ENCODE measurements at places on chromosomes 16 and 17.

- DNase-seq = peak; percentile 43
Observed at GRCh38 chr17:21239680-21240368, 13.4 kb downstream of the NATD1 start.

DNA sequence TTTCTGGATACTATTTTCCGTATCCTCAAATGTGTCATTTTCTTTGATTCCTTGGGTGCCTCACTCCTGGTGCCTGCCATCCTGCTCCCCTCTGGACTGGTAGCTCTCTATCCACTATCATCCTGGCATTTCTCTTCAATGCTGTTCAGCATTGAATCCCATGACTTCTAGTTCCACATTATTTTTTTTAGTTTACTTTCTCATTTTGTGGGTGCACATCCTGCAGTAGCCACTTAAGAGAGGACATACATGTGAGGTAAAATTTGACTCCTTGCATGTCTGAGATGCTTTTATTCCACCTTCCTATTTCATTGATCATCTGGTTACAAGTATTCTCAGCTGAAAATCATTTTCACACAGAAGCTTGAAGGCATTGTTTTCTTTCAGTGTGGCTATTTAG lies 19.1 kb downstream of the ALOX15 start:
- DNase-seq = no peak

DNA sequence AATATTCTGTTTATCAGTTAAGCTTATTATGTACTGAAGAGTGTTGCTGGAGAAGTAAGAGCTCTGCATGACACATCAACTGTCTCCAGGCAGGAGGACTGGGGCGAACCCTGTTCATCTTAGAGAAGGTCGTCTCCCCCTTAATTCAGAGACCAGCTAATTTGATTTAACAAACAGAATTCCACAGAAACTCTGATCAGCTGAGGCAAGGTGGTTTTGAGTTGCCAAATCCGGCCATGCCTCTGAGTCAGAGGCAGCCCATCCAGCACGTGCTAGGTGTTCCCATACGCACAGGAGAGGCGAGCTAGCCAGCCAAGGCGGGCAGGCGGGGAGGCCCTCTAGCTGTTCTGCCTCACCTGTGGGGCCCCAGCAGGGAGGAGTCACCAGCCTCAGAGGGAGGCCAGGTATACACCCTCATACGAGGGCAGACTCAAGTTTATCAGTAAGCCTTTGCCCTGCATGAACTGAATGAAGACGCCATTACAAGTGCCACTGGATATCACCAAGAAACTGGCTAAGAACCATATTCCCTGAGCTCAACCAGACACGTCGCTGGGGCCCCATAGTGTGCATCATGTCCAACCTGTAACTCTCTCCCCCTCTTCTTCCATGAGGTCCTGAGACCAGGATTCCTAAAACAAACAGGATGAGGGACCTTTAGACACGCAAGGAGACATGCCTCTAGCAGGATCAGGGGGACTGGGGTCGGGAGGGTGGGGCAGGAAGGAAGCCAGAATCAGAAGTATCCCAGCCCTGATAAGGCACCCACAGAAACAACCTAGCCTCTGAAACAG lies 25.7 kb downstream of the STAT5A start:
- peak; percentile 30 for DNase-seq

DNA sequence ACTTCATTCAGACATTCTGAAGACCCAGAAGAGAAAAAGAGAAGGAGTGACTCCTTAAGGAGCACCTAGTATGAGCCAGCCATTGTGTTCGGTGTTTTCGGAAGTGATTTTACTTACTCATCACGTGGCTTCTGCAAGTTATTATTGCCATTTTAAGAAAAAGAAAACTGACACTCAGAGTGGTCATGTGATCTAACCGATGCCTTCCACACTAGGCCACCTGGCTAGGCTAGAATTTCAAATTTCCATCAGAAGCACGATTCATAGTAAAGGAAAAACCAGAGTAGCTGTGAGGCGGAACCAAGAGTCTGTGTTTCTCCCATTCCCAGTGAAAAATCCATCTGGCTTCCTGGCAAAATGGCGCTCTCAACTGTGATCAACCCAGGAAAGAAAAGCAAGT lies 32.0 kb downstream of the GTF3C1 start:
- DNase-seq = no peak

- DNase-seq = peak; percentile 49
Observed at GRCh38 chr17:45430738-45431530, 1.7 kb downstream of the ARHGAP27 start.

GRCh38 chr17:28992185-28992584 lies 13.6 kb downstream of the SEZ6 start:
- DNase-seq = no peak

DNA sequence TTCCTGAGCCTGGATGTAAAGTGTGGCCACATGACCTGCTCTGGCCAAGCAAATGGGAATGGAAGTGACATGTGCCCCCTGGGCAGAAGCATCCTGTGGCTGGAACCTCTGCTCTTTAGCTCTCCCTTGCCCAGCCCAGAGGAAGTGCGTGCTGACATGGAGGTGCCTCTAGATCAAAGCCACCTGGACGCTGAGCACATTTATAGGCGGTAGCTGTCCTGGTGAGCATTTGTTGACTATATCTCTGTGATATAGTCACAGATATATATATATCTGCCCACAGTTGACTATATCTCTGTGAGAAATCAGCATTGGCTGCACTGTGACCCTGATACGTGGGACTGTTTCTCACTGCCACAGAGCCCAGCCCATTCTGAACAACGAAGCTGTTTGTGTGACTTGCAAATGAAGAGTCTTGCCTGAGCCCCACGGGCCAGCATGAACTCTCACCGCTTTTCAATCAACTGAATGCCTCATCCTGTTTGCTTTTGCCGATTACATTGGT lies 118.8 kb downstream of the C16orf95 start:
- no peak for DNase-seq

GRCh38 chr16:71501547-71501946 lies 12.4 kb upstream of the ZNF19 start:
- peak; percentile 27 for DNase-seq

- no peak for DNase-seq
Observed at GRCh38 chr16:58501242-58502131, 1.5 kb downstream of the NDRG4 start.

- no peak for DNase-seq
Observed at GRCh38 chr17:31559584-31560501, 168.4 kb downstream of the RAB11FIP4 start.

DNA sequence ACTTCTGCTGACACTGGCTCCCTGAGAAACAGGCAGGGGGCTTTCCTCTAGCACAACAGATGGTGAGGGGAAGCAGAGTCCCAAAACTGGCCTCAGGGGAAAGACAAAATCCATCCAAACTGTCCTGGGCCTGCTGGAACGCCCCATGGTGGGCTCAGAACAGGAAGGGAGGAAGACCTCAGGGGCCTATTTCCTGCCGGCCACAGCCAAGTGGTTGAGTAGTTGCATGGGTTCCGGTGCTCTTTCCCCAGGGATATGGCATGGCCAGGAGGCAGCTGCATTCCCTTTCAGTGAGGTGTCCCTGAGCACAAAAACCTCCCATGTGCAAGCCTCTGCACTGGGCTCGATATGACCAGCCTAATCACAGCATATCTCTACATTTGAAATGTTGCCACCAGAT lies 303.0 kb upstream of the IRX5 start:
- peak; percentile 91 for DNase-seq

GRCh38 chr16:57133031-57133430 lies 40.6 kb downstream of the CPNE2 start:
- DNase-seq = no peak

DNA sequence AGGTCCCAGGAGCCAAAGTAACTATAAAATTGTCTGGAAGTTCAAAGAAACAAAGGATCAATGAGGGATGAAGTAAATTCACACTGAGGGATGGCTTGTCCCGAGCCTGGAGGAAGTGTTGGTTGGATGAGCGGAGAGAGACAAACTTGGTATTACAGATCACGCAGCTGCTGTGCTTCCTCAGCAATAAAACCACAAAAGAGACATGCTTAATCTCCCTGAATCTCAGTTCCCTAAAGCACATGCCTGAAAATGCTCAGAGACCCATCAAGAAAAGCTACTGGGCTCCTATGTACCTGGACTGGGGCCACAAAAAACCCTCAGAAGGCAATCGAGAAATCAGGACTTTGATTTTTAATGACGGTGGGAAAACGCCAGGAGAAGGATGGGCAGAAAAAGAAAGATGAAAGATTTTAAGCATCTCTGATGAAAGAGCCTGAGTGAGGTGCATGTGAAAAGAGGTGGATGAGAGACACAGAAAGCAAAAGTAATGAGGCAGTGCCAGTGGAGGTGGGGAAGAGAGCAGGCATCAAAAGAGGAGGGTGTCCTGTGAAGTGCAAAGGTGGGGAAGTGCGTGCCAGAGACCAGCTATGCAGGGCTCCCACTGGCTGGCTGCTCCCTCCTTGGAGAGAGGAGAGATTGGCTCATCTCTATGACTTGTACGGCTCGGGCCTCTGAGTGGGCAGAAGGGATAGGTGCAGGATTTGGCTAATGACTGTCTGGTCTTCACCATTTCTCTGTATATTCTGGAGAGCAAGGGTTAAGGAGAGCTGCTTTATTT lies 143.7 kb downstream of the ABCC12 start:
- no peak for DNase-seq

- DNase-seq = no peak
Observed at GRCh38 chr17:44761932-44762810, 3.4 kb downstream of the ADAM11 start.

Measured in NB4 (cell line).